ENCODE measurements at places on chromosomes 12 and 14.
A peak's percentile ranks its signal among the peaks of the same experiment; 100 is the strongest.

- DNase-seq = no peak
Measured at GRCh38 chr12:65740873-65741600, 83.2 kb upstream of the HMGA2 start.

DNA sequence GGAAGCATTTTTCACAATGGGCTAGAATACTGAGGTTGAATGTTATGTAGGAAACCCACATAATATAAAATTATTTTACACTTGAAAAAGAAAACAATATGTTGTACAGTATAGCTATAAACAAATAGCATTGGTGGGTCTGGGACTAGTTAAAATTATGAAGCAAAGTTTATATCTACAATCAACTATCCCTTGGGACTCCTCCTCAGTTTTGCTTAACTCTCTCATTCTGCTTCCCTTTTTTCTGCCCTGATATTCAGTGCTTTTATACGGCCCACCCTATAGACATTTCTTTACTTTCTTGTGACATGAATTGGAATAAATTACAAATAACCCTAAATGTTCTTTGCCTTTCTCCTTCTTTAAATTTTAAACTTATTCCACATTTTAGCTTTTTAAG, 300.5 kb downstream of the FBXL14 start:
- no peak for DNase-seq

DNA sequence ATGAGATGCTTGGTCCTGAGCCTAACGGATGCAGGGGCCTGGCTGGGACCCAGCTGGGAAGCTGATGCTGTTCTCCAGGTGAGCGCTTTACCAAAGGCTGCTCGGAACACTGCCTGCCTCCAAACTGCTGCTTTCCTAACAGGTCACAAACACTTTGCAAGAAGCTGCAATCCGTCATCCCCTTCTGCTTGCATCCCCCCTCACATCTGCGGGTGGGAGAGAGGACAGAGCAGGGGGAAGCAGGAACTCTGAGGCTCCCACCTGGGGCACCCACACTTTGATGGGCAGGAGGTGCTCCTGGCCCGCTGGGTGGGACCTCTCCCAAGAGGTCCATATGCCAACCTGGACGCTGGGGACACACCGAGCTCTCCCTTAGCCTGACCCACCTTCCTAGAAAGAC, 24.9 kb upstream of the PPP2R5C start:
- no peak for DNase-seq

GRCh38 chr14:50319293-50319692, 7.2 kb downstream of the DMAC2L start:
- no peak for DNase-seq

DNA sequence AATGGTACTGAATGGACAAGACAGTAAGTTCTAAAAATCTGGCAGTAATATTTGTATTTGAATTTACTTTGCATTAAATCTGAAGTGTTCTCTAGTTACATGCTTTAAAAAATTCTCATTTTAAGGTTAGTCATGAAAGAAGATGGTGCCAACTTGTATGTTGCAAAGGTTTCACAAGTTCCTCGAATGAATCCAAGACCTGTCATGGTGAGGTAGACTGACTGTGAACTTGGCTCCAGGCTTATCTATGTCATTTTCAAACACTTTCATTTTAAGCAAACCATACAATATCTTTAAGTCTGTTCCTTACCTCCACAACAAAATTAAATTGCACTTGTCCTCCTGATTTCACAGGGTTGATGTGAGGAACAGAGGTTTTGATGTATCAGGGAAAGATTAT, 23.4 kb downstream of the CLEC2D start:
- no peak for DNase-seq

DNA sequence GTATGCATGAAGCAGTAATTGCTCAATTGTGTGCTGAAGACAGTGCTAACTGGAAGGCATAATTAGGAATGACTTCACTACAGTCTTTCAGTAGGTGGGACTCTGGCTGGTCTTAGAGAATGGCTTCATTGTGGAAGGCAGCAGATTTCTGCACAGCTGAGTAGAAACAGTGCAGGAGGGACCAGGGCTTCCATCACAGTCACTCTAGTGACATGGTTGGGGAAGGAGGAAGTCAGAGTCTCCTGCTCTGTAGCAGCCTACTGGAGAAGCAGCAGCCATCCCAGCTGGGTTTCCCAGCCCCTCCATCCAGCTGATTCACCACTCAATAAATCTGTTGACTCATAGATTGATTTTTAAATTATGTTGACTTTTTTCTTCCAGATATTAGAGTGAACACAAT, 80.6 kb upstream of the DBX2 start:
- no peak for DNase-seq

DNA sequence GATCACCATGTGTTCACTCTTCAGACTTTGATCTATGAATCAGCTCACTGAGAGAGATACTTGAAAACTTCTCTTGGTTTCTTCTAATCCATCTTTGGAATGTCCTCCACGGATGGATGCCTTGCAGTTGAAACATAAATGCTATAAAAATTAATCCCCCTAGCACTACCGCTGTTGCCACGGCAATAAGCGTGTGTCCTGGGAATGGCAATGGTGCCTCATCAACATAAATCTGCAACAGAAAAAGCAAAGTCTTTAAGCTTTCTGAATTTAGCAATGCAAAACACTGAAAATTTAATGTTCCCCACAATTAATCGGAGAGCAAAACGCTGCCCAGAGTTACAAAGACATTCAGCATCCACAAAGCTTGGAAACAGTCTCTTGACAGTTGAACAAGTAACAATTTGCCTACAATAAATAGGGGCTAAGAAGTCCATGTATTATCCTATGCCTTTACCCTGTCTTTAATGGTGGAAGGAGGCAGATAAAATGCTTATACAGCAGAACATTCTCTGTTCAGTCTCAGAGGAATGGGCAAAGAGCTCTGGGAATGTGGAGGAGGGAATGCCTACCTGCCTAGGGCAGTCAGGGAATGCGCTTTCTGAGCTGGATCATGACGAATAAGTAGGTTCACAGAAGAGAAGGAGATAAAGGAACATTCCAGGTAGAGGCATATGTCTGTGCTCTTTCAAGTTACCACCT, 70.9 kb upstream of the PPP4R3A start:
- no peak for DNase-seq

DNA sequence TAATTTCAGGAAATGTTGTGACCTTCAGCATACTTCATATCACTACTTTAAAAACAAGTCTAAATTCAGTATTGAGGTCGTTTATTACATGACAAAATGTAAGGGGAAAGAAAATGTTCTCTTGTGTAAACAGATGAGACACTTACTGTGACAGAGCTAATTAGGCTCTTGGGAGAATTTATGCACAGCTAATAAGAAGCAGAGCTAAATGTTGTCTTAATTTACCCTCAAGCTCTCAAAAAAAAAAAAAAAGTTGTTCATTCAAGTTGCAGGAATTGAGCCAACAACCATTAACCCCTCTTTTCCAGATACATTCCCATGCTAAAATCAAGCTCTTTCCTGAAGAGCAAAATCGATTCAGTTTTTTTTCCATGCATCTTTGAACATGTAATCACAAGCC, 1419.4 kb downstream of the FSCB start:
- DNase-seq = no peak

DNA sequence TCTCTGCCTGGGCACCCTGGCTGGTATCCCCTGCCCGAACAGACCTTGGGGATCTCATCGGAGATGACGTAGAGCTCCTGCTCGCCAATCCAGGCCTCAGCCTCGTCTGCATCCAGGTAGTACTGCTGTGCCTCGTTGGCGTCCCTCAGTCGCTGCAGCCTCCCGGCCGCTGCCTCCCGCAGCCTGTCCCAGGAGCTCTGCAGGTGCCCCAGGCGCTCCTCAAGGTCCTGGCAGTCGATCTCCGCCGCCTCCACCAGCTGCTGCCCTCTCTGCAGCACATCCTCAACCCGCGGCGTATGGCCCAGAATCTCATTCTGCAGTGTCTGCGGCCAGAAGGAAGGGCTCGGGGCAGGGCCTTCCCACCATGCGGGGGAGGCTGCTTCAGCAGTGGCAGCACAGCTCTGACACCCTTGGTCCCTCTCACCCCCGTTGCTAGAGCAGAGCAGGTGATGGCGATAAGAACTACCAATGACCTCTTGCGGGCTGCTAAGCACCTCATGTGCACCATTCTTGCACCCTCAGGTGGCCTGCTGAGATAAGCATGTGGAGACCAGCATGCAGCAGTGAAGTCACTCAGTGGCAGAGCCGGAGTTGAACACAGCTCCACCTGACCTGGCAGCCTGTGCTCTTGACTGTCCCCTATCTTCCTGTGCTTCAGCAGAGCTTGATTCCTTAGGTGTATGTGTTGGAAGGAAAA, 71.0 kb downstream of the PLEKHG3 start:
- no peak for DNase-seq

DNA sequence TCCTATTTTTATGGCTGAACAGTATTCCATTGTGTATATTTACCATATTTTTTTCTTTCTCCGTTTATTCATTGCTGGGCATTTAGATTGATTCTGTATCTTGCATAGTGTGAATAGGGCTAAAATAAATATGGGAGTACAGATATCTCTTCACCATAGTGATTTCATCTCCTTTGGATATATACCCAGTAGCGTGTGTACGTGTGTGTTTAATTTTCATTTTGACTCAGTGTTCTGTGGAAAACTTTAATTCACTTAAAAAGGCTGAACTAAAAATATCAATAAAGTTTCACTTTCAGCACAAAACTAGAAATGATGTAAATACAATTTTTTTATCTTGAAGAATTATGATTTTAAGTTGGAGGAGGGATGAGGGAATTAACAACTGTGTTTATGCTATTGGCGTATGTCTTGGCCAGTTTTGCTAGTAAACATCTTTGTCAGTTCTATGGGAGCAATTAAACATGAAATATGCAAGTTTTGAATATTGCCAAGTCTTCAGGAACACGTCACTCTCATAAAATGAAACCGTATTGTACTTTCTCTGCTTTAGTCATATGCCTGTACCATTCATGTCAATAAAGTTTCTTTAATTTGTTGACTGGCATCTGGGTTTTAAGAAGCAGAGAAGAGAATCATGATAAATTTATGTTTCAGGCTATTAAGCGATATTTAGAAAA, 99.8 kb downstream of the PTGER2 start:
- DNase-seq = no peak

GRCh38 chr12:54544743-54545142, 4.7 kb upstream of the PDE1B start:
- DNase-seq = no peak

- DNase-seq = no peak
Measured at GRCh38 chr14:57747036-57747435, 118.9 kb downstream of the SLC35F4 start.

- DNase-seq = no peak
Measured at GRCh38 chr12:47527816-47528215, 178.0 kb downstream of the RPAP3 start.

DNA sequence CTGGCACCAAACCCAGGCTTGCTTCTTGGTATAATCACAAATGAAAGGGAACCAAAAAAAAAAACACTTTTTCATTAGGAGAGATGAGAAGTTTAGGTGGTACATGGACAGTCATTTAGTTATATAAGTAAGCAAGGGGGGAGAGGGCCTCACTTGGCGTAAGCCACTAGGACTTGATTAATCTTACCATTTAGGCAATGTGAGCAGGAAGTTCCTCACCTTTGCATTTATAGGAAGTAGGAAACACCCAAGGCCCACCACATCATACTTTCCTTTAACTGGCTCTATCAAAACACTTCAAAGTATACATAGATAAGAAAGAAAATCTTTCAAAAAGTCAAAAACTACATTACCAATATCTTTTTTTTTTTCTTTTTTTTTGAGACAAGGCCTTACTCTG, 6.7 kb upstream of the RPS6KA5 start:
- DNase-seq = peak; percentile 19

- no peak for DNase-seq
Measured at GRCh38 chr12:132506328-132507160, 16.6 kb downstream of the FBRSL1 start.

GRCh38 chr12:103887738-103888137, 42.5 kb upstream of the HSP90B1 start:
- DNase-seq = no peak

- DNase-seq = no peak
Measured at GRCh38 chr12:117334051-117334450, 27.4 kb downstream of the NOS1 start.

DNA sequence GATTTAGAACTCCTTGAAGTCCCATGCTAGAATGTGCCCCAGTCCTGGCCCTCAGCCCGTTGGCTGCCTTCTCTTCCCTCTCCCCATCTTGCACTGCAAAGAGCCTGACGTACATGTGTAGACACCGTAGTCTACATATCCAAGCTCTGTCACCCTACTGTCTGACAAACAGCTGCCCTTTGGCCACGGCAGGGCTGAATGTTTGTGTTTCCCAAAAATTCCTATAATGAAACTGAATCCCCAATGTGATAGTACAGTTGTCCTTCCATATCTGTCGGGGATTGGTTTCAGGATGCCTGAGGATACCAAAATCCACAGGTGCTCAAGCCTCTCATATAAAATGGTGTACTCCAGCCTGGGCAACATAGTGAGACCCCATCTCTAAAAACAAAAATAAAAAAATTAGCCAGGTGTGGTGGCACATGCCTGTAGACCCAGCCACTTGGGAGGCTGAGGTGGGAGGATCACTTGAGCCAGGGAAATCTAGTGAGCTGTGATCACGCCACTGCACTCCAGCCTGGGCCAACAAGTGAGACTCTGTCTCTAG, 12.3 kb upstream of the TFCP2 start:
- no peak for DNase-seq

GRCh38 chr14:50311337-50311971, 575 bp downstream of the L2HGDH start:
- no peak for DNase-seq

DNA sequence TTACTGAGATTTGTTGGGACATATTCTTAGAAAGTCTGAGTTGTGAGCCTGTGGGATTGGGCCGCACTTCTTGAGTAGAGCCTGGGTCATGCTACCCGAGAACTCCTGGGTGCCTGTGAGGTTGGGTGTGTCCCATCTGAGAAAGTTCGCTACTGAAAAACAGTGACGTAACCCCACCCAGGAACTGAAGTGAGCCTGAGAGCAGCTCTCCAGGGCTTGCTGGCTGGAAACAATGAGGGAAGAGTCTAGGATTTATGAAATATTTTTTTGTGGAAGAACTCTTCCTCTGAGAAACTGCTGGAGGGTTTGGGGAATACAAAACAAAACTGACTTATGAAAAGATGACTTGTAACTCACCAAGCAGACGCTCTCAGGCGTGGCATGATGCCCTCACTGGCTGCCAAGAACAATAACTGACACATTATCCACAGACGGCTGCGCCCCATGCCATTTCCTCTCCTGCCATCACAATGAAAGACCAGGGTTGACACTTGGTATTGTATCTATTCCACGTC, 69.2 kb downstream of the RASSF3 start:
- peak; percentile 35 for DNase-seq

- DNase-seq = no peak
Measured at GRCh38 chr12:94593822-94594442, 56.4 kb downstream of the TMCC3 start.

- DNase-seq = no peak
Measured at GRCh38 chr14:31283153-31283552, 75.6 kb upstream of the HECTD1 start.
